ENCODE measurements at places on chromosomes 13 and 19.

- peaks cover 36% of the 10 kb centered on the region for H3K27me3 ChIP-seq
- no peaks in the 10 kb centered on the region for H3K4me1 ChIP-seq
- H3K36me3 ChIP-seq = peaks cover 3% of the 10 kb centered on the region
- no peak overlapping the region for H3K4me3 ChIP-seq
Observed at GRCh38 chr19:50239921-50240590, 36.6 kb downstream of the MYH14 start.

- H3K4me3 ChIP-seq = peak overlapping the region; percentile 60
- H3K27me3 ChIP-seq = peaks cover 42% of the 10 kb centered on the region
- H3K36me3 ChIP-seq = peaks cover 2% of the 10 kb centered on the region
- DNase-seq = no peak
- no peak overlapping the region for H3K27ac ChIP-seq
- no peaks in the 10 kb centered on the region for H3K4me1 ChIP-seq
Observed at GRCh38 chr19:13004273-13004672, 9.0 kb downstream of the NFIX start.

- H3K27me3 ChIP-seq = peaks cover 8% of the 10 kb centered on the region
- peaks cover 4% of the 10 kb centered on the region for H3K4me1 ChIP-seq
- H3K27ac ChIP-seq = no peak overlapping the region
- no peak for DNase-seq
Observed at GRCh38 chr19:5563008-5563431, 4.7 kb downstream of the TINCR start.

GRCh38 chr13:21620861-21621260 lies 16.9 kb upstream of the MICU2 start:
- H3K4me1 ChIP-seq = peaks cover 4% of the 10 kb centered on the region
- H3K36me3 ChIP-seq = peaks cover 6% of the 10 kb centered on the region
- peak overlapping the region; percentile 8 for H3K27ac ChIP-seq
- no peak for DNase-seq
- peaks cover 53% of the 10 kb centered on the region for H3K27me3 ChIP-seq
- H3K4me3 ChIP-seq = no peak overlapping the region

DNA sequence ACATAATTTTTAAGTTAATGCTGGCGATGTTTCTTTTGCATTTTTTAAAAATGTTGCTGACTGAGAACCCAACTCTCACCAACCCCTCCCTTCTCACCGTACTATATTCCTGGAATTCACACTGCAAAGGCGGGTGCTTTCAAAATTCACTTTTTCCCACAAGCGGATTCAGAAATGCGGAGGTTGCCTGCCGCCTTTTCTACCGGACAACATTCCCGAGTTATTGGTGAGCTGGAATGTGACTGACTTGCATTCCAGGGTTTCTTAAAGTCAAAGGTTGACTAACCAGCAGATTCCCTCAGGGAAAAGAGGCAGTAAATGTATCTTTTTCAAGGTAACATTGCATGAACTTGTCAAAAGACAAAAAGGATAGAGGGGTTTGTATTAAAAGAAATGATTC lies 113.3 kb downstream of the RAB20 start:
- peaks cover 3% of the 10 kb centered on the region for H3K36me3 ChIP-seq
- H3K4me1 ChIP-seq = peaks cover 3% of the 10 kb centered on the region
- peaks cover 75% of the 10 kb centered on the region for H3K27me3 ChIP-seq
- DNase-seq = no peak
- H3K4me3 ChIP-seq = no peak overlapping the region

GRCh38 chr19:45340899-45341453 lies 426 bp downstream of the KLC3 start:
- no peak overlapping the region for H3K27ac ChIP-seq
- peaks cover 34% of the 10 kb centered on the region for H3K27me3 ChIP-seq
- H3K4me3 ChIP-seq = no peak overlapping the region
- peaks cover 8% of the 10 kb centered on the region for H3K4me1 ChIP-seq
- DNase-seq = no peak

GRCh38 chr19:14343286-14343685 lies 38.0 kb upstream of the ADGRE5 start:
- no peak for DNase-seq
- no peaks in the 10 kb centered on the region for H3K36me3 ChIP-seq
- no peaks in the 10 kb centered on the region for H3K27me3 ChIP-seq
- H3K27ac ChIP-seq = no peak overlapping the region

- H3K4me1 ChIP-seq = peaks cover 66% of the 10 kb centered on the region
- peak; percentile 41 for DNase-seq
- peak overlapping the region; percentile 94 for H3K27ac ChIP-seq
- H3K36me3 ChIP-seq = no peaks in the 10 kb centered on the region
- H3K27me3 ChIP-seq = no peaks in the 10 kb centered on the region
Observed at GRCh38 chr19:18419699-18420460, 682 bp downstream of the SSBP4 start.

DNA sequence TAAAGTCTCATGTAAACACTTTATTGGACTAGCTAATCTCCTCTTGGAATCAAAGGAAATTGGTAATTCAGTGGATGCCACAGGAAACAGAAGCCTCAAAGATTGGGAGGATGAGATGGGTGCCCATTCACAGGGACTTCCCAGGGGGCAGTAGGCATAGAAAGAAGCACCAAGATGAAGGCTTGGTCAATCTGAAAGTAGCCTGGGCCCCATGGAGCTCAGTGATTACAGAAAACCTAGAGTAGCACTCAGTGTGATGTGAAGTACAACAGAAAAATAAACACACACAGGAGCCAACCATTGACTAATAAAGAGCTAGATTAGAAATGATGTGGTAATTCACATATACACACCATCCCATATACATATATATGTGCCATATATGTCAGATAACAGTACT lies 560.6 kb downstream of the TBC1D4 start:
- no peak overlapping the region for H3K4me3 ChIP-seq
- no peak for DNase-seq
- no peaks in the 10 kb centered on the region for H3K27me3 ChIP-seq
- no peaks in the 10 kb centered on the region for H3K36me3 ChIP-seq
- no peaks in the 10 kb centered on the region for H3K4me1 ChIP-seq
